ENCODE measurements at places on chromosomes 2 and 18.

DNA sequence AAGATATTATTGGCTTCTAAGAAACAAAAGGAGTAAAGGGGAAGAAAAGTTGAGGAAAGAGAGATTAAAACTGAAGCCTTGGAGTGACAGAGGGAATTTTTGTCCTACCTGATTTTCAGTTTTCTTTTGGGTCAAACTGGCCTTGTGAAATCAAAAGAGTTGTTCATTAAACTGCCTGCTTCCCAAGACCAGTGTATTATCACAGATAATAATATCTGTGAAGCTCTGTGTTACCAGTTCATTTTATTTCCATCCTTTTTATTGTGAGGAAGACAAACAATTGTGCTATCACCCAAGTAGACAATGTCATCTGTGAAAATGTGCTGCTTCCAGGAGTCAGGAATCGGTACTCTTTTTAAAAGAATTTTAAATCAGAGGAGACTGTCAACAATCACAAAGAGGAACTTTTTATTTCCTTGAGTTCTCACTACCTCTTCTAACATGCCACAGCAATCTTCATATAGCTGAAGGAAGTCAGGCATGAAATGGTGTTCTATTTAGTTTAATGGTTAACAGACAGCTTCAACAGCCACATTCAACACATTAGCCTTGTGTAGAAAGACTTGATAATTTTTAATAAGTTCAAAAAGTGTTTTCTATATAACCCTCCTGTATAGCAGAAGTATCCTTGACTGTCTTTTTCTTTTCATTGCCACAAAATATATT is 554.8 kb downstream of the PIK3C3 start:
- no peak for DNase-seq

- no peak for DNase-seq
Observed at GRCh38 chr18:76491776-76492668, 3.0 kb downstream of the ZNF516 start.

- DNase-seq: no peak
Observed at GRCh38 chr2:17162713-17163112, 355.5 kb downstream of the RAD51AP2 start.

- no peak for DNase-seq
Observed at GRCh38 chr2:240358821-240359397, 76.6 kb upstream of the GPC1 start.

GRCh38 chr2:34806891-34807290 is 1207.8 kb upstream of the FAM98A start:
- no peak for DNase-seq

DNA sequence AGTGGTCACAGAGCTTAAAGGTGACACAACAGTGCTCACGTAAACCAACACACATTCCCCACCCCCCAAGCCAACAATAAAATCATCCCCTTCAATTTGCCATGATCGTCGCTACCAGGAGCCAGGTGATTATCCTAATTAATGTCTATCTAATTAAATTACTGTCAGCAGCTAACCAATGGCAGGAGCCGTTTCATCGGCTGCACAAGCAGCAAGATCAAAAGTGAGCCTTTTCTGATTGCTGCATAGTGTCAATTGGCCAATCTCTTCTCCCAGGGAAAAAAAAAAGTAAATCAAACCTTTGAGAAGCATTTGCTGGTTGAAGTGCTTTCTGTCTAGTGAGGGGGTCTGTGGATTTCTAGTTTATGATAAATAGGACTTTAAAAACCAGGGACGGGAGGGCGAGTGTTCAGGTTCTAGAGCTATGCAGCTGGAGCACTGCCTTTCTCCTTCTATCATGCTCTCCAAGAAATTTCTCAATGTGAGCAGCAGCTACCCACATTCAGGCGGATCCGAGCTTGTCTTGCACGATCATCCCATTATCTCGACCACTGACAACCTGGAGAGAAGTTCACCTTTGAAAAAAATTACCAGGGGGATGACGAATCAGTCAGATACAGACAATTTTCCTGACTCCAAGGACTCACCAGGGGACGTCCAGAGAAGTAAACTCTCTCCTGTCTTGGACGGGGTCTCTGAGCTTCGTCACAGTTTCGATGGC is at the start of gene TBR1:
TSS of gene TBR1 (plus strand) at position 311 of the 721 bp plus-strand sequence. CDS start at position 425, 114 bp downstream.
- no peak for DNase-seq

GRCh38 chr2:200314976-200315567 is 8.6 kb downstream of the SPATS2L start:
- DNase-seq: no peak

DNA sequence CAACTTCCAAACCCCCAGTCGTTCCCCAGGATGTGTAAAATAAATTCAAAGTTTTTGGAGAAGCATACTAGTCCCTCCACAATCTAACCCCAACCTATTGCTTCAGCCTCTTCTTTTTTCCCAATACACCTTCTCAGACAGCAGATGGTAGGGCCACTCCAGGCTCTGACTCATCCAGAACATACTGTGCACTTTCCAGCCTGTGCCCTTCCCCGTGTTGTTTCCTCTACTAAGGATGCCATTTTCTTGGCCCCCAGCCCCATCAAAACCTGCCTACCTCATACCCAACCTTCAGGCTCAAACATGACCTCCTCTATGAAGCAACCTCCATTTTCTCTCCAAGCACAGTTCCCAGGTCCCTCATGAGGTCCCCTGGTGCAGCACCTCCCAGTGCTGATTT is 669.3 kb downstream of the BCL11A start:
- no peak for DNase-seq

- peak; percentile 51 for DNase-seq
Observed at GRCh38 chr18:13435586-13436333, 217.2 kb downstream of the LDLRAD4 start.

GRCh38 chr18:63960891-63961290 is 9.0 kb upstream of the SERPINB8 start:
- DNase-seq: no peak

- DNase-seq: peak; percentile 74
Observed at GRCh38 chr2:30225131-30225762, 6.1 kb upstream of the LBH start.

DNA sequence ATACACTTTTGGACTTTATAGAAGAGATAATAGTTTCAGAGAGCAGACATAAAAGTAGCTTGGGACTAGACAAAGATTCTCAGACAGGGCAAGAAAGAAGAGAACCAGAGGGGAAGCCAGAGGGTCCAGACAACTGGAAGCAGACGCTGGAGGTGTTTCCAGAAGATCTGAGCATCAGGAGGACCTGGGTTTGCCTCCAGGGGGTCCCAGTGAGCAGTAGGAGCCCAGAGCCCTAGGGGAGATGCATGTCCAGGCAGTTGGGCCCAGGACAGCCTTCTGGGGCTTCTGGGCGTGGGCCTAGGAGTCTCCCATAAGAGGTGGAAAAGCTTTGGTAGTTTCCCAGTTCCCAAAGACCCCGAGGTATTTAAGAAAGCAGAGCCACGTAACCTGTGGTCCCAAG is 251.2 kb upstream of the ID2 start:
- no peak for DNase-seq

DNA sequence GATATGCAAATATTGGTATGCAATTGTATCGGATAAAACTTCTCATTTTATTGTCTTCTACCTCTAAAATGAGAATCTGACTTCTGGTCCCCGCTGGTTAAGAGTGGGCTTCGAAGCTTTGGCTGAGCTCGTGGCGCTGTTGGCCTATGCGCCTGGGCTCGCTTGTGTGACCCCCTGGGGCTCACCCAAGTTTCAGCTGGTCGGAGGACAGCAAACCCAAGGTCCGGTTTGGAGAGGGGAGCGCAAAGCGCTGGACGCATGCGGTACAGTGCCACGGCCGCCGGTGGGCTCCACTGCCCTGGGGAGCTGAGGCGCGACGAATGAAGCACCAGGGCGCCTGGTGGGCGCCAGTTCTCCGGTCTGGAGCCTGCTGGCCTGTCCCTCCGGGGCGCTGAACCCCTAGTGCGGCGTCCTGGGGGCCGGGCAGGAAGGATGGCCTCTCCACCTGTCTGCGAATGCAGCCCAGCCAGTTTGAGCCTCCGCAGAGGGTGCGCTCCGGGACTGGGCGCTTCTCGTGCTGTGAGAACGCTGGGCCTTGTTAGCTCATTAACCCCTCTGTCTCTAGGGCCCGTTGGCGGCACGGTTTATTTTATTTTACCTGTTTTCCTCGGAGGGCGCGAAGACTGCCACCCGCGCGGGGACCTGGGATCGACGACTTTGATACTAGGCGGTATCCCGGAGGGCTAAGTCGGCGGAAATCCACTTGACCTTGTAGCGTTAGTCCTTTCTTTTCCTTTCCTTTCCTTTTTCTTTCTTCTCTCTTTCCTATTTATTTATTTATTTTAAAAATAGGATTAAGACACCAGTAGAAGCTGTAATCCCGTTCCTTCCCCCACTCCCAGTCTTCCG is 10.4 kb downstream of the MEIS1 start:
- DNase-seq: no peak

GRCh38 chr2:224799691-224800090 is 83.5 kb upstream of the CCDC195 start:
- DNase-seq: no peak

- no peak for DNase-seq
Observed at GRCh38 chr18:79853993-79854364, 56.2 kb downstream of the KCNG2 start.

DNA sequence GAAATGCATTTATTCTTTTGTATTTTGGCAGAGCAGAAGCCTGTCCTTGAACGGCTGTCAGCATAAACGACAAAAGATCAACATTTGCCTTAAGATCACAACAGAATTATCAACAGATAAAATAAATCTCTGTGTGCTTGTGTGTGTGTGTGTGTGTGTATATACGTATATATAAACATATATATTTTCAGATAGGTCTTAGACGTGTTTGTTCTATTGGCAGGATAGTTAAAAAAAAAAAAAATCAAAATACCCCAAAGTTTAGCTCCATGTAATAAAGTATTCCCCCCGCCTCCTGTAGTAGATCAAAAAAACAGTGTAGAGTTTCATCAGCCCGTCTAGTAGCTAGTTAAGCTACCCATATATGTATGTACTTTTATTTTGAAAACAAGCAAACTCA is 107.9 kb downstream of the CHN1 start:
- no peak for DNase-seq

DNA sequence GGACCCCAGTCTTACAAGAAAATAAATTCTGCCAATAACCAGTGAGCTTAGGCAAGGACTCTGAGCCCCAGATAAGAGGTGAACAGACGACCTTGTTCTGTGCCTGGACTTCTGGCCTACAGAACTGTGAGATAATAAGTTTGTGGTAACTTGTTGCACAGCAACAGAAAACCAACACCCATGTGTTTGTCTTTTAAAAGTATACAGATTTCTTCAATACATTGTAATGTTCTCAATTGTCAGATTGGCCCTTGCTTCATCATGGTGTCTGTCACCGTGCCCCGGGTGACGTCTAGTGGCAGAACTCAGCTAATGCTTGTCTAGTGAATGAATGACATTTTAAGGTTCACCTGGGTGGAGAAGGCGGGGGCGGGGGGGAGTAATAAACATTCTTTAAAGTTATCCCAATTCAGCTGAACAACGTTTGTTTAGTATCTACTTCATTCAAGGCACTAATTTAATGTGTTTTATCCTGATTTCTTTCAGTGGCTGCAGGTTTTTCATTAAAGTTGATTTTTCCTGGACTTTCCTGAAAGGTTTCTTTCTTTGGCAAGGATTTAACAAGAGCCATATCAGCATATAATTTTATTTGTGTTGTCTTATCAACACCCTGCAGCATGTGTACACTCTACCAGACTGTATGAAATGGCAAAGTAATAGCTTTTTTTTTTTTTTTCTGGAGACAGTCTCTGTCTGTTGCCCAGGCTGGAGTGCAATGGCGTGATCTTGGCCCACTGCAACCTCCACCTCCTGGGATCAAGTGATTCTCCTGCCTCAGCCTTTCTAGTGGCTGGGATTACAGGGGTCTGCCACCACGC is 123.8 kb upstream of the DLX2 start:
- peak; percentile 43 for DNase-seq

DNA sequence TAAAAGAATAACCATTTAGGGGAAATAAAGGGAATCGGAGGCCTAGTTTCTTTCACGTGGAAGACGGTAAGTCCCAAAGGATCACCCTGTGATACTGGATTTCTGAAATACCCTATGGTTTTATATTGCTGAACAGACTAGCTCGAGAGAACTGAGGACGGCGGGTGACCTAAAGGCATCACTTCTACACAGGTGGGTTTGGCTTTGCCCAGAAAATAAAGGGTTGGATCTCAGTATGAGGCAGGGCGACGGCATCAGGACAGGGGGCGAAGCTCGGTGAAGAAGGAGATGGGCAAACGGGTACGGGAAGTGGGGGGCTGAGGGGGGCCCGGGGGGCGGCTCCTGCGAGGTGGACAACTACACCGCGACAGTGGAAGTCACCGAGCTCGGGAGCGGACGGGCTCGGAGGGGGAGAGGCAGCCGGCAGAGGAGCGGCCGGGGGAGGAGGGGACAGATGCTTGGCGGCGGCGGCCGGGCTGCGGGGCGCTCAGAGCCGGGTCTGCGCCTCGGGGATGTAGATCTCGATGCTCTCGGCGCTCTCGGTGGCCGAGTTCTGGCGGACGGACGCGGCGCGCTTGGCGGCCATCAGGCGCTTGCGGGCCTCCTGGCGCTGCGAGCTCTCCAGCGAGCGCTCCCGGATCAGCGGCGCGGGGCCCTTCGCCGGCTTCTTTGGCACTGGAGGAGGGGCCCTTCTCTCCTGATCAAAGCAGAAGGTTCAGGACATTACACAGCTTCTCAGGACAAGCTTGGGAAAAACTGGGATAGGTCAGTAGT is 48.9 kb downstream of the TGIF1 start:
- no peak for DNase-seq

GRCh38 chr2:182666674-182667314 is 49.3 kb upstream of the DNAJC10 start:
- peak; percentile 56 for DNase-seq

DNA sequence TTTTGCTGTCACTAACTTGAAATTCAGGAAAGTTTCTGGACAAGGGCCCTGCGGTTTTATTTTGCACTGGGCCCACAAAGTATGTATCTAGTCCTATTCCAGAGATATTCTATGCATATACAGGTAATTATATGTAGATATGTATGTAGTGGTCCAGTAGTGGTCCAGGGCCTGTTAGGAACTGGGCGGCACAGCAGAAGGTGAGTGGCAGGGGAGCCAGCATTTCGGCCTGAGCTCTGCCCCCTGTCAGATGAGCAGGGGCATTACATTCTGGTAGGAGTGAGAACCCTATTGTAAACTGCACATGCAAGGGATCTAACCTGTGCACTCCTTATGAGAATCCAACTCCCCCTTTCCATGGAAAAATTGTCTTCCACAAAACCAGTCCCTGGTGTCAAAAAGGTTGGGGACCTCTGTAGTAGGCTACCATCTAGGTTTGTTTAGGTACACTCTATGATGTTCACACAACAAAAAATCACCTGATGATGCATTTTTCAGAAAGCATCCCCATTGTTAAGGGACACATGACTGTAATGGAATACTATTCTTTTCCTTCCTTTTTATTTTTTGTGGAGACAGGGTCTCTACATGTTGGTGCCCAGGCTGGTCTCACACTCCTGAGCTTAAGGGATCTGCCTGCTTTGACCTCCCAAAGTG is 2.8 kb upstream of the PPP4R3B start:
- peak; percentile 22 for DNase-seq
